ENCODE measurements at places on chromosomes 3 and 15. TPM values are rescaled to one million over a fixed set of nuclear protein-coding genes. Genes with fewer than 3 reads are reported as not detected.

CDHR4 gene
- total RNA-seq, result 0.44 TPM

SLCO2A1 gene
- 0.59 TPM for total RNA-seq

DNAH12 gene
- 0.47 TPM for total RNA-seq

PLIN1 gene
- total RNA-seq, result 0.17 TPM

TMEM212 gene
- total RNA-seq, result not detected

DNA sequence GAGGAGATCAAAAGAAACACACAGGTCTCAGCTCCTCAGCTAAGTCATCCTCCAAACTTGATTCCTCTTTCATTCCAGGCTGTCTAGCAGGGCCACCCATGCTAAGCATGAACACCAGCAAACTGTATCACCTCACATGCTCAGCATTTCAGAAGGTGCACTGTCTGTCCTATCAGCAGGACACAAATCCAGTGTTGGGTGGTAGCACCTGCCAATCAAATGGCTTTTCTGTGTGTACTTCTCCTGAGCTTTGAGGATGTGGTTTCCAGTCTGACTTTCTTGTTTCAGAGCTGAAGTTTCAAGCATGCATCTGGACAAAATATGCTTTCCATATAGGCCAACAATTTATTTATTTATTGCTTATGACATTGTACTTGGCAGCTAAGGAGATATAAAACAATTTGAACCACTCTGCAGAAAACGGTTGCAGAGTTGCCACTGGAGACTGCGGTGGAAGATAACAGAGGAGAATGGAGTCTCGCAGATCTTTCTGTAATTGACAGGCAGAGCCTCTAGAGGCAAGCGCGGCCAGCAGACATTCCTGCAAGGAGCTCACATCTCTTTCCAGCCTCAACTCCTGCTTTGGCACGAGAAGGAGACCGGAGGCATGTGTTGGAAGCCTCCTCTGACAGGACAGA is 167.1 kb upstream of the WNT5A start:
- no peaks in the 10 kb centered on the region for H3K27me3 ChIP-seq
- no peak for DNase-seq
- no peak overlapping the region for H3K27ac ChIP-seq
- H3K4me3 ChIP-seq, result no peak overlapping the region
- no peaks in the 10 kb centered on the region for H3K4me1 ChIP-seq

GRCh38 chr3:28267984-28268849 is 26.8 kb downstream of the CMC1 start:
- no peaks in the 10 kb centered on the region for H3K27me3 ChIP-seq
- peaks cover 18% of the 10 kb centered on the region for H3K36me3 ChIP-seq
- peak overlapping the region; percentile 29 for H3K27ac ChIP-seq
- peaks cover 6% of the 10 kb centered on the region for H3K4me1 ChIP-seq

GRCh38 chr15:83170474-83171165 is 37.0 kb downstream of the HDGFL3 start:
- H3K4me3 ChIP-seq, result no peak overlapping the region
- no peaks in the 10 kb centered on the region for H3K27me3 ChIP-seq
- no peaks in the 10 kb centered on the region for H3K36me3 ChIP-seq
- H3K4me1 ChIP-seq, result peaks cover 6% of the 10 kb centered on the region
- DNase-seq, result no peak
- no peak overlapping the region for H3K27ac ChIP-seq

- no peak overlapping the region for H3K27ac ChIP-seq
- no peaks in the 10 kb centered on the region for H3K27me3 ChIP-seq
- no peaks in the 10 kb centered on the region for H3K4me1 ChIP-seq
These were observed 85.5 kb downstream of the DMXL2 start for GRCh38 chr15:51536965-51537574.

- H3K36me3 ChIP-seq, result no peaks in the 10 kb centered on the region
- DNase-seq, result no peak
These were observed 515.1 kb downstream of the GABRG3 start for GRCh38 chr15:27486051-27486450.

GRCh38 chr15:69163141-69163669 is 2.8 kb downstream of the GLCE start:
- H3K27ac ChIP-seq, result no peak overlapping the region
- H3K27me3 ChIP-seq, result no peaks in the 10 kb centered on the region
- H3K4me3 ChIP-seq, result no peak overlapping the region
- H3K36me3 ChIP-seq, result no peaks in the 10 kb centered on the region

GRCh38 chr3:27570421-27571106 is 86.4 kb upstream of the SLC4A7 start:
- H3K36me3 ChIP-seq, result no peaks in the 10 kb centered on the region
- peaks cover 15% of the 10 kb centered on the region for H3K4me1 ChIP-seq
- DNase-seq, result no peak
- H3K4me3 ChIP-seq, result no peak overlapping the region
- peak overlapping the region; percentile 16 for H3K27ac ChIP-seq

DNA sequence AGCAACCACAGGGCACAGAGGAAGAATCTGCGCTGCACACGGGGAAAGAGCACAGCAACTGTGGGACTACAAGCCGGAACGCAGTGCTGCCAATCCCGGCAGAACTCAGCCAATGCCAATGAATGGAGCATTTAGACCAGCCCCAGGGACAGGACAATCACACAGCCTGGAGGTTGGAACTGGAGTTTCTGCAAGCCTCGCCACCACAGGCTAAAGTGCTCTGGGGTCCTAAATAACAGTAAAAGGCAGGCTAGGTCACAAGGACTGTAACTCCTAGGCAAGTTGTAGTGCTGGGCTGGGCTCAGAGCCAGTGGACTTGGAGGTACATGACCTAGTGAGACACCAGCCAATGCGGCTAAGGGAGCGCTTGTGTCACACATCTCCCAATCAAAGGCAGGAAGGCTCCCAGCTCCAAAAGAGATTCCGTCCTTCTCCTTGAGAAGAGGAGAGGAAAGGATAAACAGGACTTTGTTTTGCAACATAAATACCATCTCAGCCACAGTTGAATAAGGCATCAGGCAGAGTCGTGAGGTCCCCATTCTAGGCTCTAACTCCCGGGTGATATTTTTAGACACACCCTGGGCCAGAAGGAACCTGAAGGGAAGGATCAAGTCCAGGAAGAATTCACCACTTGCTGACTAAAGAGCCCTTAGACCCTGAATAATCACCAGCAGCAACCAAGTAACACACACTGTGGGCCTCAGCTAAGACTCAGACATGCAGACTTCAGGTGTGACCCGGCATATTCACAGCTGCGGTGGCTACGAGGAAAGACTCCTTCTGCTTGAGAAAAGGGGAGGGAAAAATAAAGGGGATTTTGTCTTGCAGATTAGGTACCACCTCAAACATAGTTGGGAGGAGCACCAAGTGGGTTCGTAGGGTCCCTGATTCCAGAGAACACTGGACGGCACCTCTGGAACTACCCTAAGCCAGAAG is 85.5 kb upstream of the XXYLT1 start:
- no peaks in the 10 kb centered on the region for H3K36me3 ChIP-seq
- peaks cover 6% of the 10 kb centered on the region for H3K4me1 ChIP-seq
- H3K27ac ChIP-seq, result no peak overlapping the region
- H3K4me3 ChIP-seq, result no peak overlapping the region
- DNase-seq, result no peak

GRCh38 chr3:157494581-157495281 is 8.5 kb downstream of the VEPH1 start:
- no peaks in the 10 kb centered on the region for H3K27me3 ChIP-seq
- peaks cover 22% of the 10 kb centered on the region for H3K4me1 ChIP-seq
- no peak overlapping the region for H3K27ac ChIP-seq
- H3K36me3 ChIP-seq, result no peaks in the 10 kb centered on the region
- no peak overlapping the region for H3K4me3 ChIP-seq
- DNase-seq, result no peak

- no peaks in the 10 kb centered on the region for H3K27me3 ChIP-seq
- peak overlapping the region; percentile 72 for H3K4me3 ChIP-seq
- DNase-seq, result peak; percentile 37
- peaks cover 7% of the 10 kb centered on the region for H3K4me1 ChIP-seq
- no peak overlapping the region for H3K27ac ChIP-seq
- peaks cover 12% of the 10 kb centered on the region for H3K36me3 ChIP-seq
These were observed 791 bp downstream of the GYG1 start for GRCh38 chr3:148992027-148992634.

DNA sequence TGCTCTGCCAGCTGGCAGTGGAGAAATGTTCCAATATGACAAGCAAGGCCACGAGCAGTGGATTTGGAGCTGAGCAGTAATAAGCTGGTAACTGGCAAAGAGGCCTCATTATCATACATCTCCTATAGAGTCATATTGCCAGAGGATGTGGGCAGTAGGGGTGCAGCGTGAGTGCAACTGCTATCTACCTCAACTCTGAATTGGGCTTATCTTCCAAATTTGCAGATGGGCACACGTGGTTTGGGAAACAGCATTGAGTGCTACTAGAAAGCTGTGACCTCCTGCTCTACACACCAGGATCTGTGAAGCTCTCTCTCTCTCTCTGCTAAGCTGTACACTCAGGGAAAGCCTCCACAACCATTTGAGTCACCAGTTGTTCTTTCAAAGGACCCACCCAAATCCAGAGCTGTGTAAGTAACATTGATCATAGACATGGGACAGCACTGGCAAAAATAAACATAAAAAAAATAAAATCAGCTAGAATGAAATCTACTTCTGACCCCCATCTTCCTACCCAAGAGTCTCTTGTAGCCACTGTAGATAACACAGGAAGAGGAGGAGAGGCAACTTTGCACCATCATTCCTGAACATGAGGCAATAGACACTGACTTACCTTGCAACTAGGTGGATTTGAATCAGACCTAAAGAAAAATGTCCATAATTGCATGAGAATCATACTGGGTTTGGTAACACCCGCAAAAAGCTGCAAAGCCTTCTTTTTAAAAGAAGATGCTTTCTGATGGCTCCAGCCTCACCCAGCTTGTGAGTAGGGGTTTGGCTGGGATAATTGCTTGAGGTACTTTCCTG is 82.9 kb upstream of the THBS1 start:
- DNase-seq, result no peak
- peaks cover 18% of the 10 kb centered on the region for H3K4me1 ChIP-seq
- H3K27me3 ChIP-seq, result no peaks in the 10 kb centered on the region
- no peak overlapping the region for H3K4me3 ChIP-seq
- H3K36me3 ChIP-seq, result no peaks in the 10 kb centered on the region
- H3K27ac ChIP-seq, result no peak overlapping the region

GRCh38 chr15:57752436-57752835 is 45.9 kb downstream of the POLR2M start:
- no peak overlapping the region for H3K4me3 ChIP-seq
- H3K36me3 ChIP-seq, result no peaks in the 10 kb centered on the region
- no peaks in the 10 kb centered on the region for H3K4me1 ChIP-seq
- DNase-seq, result no peak
- H3K27ac ChIP-seq, result no peak overlapping the region

GRCh38 chr15:52491472-52491871 is 37.2 kb downstream of the MYO5A start:
- H3K27me3 ChIP-seq, result no peaks in the 10 kb centered on the region
- no peak overlapping the region for H3K4me3 ChIP-seq
- DNase-seq, result no peak
- no peaks in the 10 kb centered on the region for H3K36me3 ChIP-seq

DNA sequence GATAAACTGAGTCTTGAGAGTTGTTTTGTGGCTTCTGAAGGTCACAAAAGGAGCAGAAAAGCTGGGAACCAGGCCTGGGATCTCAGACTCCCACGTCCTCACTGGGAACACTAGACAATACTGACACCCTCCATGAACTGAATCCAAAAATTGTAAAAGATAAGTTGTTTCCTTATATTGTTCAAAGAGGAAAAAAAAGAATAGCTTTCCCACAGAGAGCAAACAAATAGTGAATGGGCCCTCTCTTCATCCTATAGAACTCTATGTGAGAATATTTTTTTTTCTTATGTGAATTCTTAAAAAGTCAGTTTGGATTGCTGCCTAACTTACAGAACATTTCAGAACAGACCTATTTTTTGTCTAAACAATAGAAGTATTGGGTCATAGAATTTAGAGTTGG is 203.5 kb downstream of the MECOM start:
- no peaks in the 10 kb centered on the region for H3K27me3 ChIP-seq
- peaks cover 19% of the 10 kb centered on the region for H3K4me1 ChIP-seq
- H3K27ac ChIP-seq, result no peak overlapping the region

DNA sequence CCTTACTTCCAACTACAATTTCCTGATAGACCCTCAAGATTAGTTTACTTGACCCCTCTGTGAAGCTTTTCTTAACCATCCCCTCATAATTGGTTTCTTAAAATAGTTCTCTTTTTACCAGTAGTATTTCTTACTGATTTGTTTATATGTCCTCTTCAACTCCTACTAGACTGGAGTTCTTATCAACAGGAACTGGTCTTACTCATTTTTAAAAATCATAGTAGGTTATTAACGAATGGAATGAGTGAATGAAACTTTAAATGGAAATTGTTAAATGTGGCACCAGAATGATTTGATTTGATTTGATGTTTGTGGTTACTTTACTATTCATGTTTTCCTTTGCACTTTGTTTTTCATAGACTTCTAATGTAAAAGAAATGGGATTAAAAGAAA is 91.5 kb downstream of the NEO1 start:
- H3K27ac ChIP-seq, result no peak overlapping the region
- H3K36me3 ChIP-seq, result no peaks in the 10 kb centered on the region
- H3K27me3 ChIP-seq, result no peaks in the 10 kb centered on the region
- no peak for DNase-seq
- no peaks in the 10 kb centered on the region for H3K4me1 ChIP-seq

DNA sequence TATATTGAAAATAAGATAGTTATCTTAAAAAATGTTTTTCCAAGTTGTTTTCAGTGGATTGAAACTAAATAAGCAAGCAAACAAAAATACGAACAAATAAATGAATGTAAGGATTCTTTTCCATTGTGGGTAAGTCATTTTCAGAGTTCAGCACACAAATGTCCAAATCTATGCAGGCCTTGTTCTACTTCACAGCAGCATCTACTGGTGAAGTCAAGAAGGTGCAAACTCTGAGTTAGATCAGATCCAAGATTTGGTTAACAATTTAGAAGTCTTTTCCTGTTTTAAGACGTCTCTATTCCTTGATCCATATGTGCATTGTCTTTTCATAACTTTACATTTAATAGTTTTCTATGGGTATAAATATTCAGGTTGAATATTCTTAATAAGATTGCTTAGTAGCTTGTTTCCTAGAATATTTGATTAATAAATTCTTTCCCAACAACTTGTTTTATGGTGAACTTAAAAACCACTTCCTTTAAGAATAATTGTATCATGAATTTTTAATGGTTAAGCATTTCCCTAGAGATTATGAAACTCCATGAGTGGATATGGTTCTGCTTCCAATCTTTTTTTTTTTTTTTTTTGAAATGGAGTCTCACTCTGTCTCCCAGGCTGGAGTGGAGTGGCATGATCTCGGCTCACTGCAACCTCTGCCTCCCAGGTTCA is 10.5 kb downstream of the PTX3 start:
- no peak overlapping the region for H3K4me3 ChIP-seq
- H3K27ac ChIP-seq, result no peak overlapping the region
- peaks cover 17% of the 10 kb centered on the region for H3K4me1 ChIP-seq
- H3K27me3 ChIP-seq, result no peaks in the 10 kb centered on the region
- peak; percentile 53 for DNase-seq
